ENCODE measurements at places on chromosomes 11 and 22.

DNA sequence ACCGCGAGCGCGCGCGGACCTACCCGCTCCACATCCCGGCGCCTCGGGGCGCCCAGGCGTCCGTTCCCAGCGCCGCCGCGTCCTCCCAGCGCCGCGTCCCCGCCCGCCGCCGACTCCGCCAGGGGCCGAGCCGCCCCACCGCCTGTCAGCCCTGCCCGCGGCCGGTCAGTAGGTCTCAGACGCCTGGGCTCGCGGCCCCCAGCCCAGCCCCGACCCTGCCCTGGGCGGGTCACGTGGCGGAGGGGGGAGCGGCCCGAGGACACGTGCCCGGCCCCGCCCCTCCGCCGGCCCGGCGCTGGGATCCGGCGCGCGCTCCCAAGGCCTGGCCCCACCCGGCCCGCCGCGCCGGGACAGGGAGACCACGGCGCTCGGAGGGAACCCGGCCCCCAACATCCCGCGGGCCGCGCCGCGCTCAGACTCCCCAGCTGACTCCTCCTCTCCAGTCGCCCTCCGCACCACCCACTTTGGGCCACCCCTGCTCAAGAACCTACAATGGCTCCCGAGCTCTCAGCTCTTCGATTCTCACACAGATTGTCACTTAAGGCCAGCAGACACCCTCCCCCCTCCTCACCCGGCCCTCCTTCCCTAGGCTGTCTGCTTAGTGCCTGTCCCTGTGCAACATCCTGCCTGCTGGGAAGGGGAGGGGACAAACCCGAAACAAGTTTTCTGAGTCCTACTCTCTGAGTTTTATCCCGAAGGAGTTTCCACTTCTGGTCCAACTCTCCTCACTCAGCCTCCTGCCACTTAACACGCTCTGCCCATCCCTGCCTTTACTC is at the start of gene RAB3IL1:
RAB3IL1 (minus strand) TSS at position 233 of the 776 bp plus-strand sequence; CDS start at position 34, 199 bp downstream.
- DNase-seq: peak; percentile 48

DNA sequence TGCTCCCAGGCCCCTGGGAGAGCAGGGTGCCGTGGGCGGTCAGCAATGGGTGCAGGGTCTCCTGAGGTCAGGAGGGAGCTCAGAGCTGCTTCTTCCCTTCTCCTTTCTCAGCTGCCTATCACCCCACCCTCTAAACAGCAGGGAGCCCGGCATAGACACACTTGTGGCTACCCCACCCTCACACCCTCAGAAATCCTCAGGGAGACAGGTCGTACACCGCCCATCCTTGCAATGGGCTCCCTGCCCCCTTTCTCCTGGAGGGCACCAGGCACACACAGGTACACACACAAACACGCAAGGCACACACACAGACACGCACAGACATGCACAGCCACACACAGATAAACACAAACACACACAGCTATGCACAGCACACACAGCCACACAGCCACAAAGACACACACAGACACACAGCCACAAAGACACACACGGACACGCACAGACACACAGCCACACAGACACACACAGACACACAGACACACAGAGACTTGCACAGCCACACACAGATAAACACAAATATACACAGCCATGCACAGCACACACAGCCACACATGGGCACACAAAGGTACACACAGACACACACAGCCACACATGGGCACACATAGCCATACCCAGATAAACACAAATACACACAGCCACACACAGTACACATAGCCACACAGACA is 44.9 kb upstream of the TH start:
- no peak for DNase-seq

GRCh38 chr11:9230296-9230695 is 34.9 kb downstream of the DENND5A start:
- no peak for DNase-seq

- no peak for DNase-seq
Observed at GRCh38 chr11:129840236-129840635, 24.6 kb downstream of the TMEM45B start.

GRCh38 chr22:37244114-37244921 is at the start of gene RAC2:
TSS of gene RAC2 (minus strand) at chr22:37244269. CDS start at chr22:37244148, 121 bp downstream.
- peak; percentile 82 for DNase-seq

DNA sequence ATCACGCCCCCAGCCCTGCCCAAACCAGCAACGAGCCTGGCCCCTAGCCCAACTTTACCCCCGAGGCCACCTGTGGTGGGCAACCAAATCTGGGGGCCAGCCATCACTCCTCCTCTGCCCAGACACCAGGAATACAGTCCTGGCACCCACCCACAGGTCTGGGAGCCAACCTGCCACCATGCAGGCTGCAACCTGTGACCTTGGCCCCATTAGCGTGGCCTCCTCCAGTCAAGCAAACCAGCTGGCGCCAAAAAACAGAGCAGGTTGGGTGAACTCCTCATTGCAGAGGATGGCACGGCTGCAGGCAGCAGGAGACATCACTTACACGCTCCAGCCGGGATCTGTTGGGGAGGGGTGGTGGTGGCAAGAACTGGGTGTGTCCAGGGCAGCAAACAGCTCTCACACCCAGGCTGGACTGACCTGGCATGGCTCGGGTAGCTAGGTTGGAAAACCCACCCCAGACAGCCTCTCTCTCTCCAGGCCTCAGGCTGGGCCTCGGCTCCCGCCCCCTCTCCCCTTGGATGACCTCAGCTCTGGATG is 65.5 kb upstream of the TCF20 start:
- DNase-seq: no peak

GRCh38 chr11:67694875-67695555 is 20.6 kb upstream of the ALDH3B2 start:
- DNase-seq: no peak

DNA sequence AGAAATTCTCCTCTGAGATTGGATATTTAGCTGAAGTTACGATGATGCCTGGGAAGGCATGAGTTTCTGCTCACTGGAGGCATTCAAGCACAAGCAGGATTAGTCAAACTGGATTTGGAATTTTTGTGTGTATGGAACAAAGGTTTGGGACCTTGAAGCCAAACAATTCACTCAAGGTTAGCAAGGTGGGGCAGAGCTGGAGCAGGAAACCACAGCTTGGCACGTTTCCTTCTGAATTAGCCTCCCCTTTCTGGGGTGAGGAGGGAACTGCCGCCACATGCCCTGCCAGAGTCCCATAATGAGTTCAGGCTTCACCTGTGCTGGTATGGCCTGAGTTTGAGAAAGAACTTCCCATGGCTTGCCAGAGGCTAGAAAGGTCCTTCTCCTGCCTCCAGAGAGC is 50.9 kb upstream of the RRAS2 start:
- DNase-seq: no peak
